Jurkat, Clone E6-1 (cell line): ENCODE measurements at places on chromosomes 2 and 18.

- no peak for DNase-seq
These were observed 29.5 kb upstream of the ODC1 start for GRCh38 chr2:10477443-10478297.

DNA sequence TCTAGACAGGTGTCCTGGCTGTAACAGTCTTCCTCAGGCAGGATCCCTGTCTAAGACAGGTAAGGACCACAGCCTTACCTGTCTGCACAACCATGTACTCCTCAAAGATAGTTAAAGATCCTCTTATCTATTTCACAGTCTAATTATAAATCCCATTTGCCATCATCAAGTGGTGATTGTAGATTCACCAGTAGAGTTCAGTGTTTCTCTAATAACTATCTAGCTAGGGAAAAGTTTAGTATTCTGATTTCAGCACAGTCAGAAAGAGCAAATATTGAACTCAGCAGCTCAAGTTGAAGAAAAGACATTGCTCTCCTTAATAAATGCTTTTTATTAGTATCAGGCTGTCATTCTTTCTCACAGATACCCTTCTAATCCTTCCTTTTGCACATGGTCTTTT, 1305.5 kb upstream of the NXPH2 start:
- DNase-seq, result no peak

- DNase-seq, result no peak
These were observed 447 bp upstream of the MRPL19 start for GRCh38 chr2:75646090-75646582.

DNA sequence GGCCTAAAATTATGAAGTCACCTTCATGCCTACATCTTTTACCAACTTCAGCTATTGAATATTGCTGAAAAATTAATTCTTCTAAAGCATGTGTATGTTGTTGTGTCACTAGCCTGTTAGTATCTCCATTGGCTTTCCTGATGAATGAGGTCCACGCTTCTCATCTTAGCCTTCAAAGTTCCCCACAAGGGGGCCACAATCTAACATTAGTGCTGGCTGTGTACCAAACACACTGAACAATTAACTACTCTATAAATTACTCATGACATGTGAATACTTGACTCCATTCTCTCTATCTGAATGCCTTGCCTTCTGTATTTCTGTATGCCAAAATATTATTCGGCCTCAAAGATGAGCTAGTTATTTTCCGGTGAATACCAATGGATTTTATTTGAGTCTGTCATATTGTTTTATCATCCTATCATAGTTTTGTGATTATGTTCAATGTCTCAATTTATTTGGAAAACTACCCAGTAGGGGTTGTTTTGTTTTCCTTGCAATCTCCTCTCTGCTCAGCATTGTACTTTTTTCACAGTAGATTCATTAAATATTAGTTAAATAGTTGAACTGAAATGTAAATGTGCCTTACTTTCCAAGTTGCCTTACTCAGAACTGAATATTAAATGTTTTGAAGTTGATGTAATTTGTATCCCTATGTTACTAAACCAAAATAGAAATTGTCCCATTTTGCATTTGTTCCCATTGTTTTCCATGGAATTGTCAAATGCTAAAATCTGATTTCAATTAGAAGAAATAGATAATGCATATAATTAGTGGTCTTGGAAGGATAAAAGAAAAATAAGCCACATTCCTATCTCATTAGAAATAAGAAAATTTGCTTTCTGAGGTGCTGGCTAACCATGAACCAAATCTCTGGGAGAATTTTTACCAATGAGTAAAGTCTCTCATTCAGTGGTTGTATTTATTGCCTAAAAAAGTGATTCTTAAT, 208.4 kb upstream of the COL3A1 start:
- peak; percentile 6 for DNase-seq

GRCh38 chr2:163558251-163559021, 177.4 kb downstream of the FIGN start:
- DNase-seq, result no peak

- peak; percentile 60 for DNase-seq
These were observed 30.6 kb upstream of the CEP68 start for GRCh38 chr2:65025453-65026123.

GRCh38 chr18:75113455-75113854, 95.5 kb downstream of the PTGR3 start:
- no peak for DNase-seq

- no peak for DNase-seq
These were observed 137.6 kb downstream of the COPS8 start for GRCh38 chr2:237223201-237223861.

DNA sequence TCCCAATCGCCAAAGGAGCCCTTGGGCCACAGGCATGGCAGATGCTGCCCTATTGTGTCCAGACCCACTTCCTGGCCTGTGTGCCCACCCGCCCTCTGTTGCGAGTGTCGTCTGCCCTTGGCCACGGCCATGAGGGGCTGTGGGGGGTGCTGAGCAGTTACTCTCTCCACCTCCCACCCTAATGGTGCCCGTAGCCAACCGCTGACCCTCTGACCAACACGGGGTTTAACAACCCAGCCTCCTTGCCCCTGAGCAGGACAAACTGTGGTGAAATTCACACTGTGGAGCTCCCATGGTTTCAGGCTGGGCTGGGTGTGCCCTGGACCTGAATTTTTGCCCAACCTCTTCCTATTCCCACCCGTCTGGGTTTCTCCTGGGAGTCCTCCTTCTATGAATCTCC, 145.7 kb upstream of the HDAC4 start:
- DNase-seq, result no peak

DNA sequence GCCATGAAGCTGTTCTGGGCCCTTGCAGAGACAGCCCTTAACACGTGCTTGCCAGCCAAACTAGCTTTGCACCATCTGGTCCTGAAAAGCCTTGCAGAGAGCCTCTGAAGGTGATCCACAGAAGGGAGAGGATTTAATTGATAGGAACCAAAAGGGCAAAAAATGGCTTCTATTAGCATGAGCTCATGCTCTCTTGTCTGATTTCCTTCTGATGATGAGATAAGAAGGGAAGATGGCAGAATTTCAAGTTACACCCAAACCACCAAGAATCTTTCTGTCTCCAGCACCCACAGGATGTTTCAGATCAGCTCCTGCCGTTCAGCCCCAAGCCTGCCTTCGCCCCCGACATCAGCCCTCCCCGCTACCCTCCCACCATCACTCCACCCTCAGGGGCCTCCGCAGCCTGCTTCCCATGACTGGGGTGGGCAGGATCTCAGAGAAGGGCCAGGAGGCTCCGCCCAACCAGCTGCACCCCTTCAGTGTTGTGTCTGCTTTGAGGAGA, 23.4 kb upstream of the GLI2 start:
- DNase-seq, result peak; percentile 82

- no peak for DNase-seq
These were observed 88.0 kb upstream of the ALKAL2 start for GRCh38 chr2:375956-376307.

DNA sequence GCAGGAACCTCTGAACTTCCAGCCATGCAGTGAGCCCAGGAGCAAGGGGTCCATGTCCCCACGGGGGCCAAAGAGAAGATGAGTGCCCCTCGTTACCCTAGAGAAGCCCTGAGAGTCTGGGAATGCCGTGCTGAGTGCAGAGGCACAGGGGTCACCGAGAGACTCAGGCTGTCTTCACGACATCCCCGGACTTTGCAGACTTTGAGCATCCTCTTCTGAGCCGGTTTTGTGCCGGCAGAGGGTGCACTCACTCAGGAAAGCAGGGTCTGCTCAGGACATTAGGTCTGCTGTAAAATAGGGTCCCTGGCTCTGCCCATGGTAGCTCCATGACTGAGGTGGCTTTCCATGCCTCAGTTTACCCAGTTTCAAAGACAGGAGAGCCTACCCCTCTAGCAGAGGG, 71.0 kb downstream of the GALNT14 start:
- DNase-seq, result no peak
